CD4-positive, alpha-beta T cell treated with Interleukin-17A for 4 hours (primary cell): ENCODE measurements at places on chromosomes 11 and 22.

DNA sequence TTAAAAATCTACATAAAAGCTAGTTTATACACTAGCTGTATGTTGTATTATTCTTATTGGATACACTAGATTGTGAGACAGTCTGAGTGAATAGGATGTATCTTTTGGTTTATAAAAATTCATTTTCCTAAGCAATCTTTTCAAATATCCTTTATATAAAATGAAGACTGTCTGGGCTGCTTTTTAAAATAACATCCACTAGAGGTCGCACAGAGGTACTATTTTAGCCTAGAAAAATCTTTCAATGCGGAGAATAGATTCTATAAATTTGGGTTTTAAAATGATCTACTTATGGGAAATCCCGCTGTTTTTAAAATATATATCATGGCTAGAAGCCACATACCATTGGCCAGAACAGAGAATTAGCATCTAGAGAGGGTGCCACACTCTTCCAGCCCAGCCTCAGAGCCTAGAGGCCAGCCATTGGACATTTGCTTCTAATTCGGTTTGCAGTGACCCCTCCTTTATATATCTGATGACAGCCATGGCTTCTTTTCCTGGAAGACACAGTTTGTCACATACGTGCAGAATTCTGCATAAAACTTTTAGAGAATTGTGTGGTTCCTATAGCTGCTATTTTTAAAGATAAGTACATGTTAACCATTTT lies 7.3 kb downstream of the C11orf97 start:
- DNase-seq: peak; percentile 21

DNA sequence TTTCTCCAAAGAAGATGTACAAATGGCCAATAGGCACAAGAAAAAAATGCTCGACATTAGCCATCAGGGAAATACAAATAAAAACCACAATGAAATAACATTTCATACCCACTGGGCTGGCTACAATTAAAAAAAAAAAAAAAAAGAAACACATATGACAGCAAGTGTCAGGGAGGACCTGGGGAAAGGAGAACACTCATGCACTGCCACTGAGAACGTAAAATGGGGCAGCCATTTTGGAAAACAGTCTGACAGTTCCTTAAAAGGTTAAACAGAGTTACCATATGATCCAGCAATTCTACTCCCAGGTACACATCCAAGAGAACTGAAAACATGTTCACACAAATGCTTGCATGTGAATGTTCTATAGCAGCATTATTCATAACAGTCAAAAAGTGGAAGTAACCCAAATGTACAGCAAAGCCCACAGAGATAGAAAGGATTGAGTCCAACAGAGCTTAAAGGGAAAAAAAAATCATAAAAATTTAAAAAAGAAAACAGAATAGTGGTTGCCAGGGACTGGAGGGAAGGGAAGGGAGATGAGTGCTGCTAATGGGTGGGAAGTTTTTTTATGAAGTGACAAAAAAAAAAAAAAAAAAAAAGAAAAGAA lies 48.4 kb upstream of the CYP2D6 start:
- DNase-seq: no peak

- no peak for DNase-seq
Measured at GRCh38 chr11:5038341-5038740, 8.0 kb upstream of the OR52J3 start.

- peak; percentile 26 for DNase-seq
Measured at GRCh38 chr11:18393581-18394274, 635 bp upstream of the LDHA start.

DNA sequence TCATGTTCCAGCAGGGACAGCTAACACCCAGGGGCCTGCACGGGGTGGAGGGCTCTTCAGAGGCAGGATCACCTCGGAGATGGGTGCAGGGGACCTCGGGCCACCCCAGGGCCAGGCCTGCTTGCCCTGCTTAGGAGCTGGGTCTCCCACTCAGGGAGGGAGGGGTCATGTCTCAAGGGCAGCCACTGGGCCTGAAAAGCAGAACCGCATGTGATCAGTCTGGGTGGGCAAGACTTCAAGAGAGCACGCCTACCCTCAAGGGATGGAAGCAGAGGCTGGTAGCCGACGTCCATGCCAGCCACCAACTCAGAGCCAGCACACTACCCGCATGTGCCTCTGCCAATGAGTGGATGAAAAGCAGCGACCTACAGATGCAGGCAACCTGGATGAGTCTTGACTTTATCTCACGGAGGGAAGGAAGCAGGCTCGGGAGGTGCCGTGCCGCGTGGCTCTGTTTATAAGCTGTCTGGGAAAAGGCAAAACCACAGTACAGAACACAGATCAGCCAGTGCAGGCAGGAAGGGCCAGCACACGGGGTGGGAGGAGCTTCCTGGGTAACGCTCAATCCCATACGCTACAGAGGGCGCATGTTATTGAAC lies 16.0 kb downstream of the TBX1 start:
- peak; percentile 33 for DNase-seq

- no peak for DNase-seq
Measured at GRCh38 chr11:123796226-123796625, 9.9 kb downstream of the OR6M1 start.

- DNase-seq: no peak
Measured at GRCh38 chr22:18031695-18032454, 7.5 kb upstream of the MICAL3 start.

GRCh38 chr11:65383778-65384177 lies 1.3 kb upstream of the SLC25A45 start:
- no peak for DNase-seq

GRCh38 chr11:57779276-57779675 lies 17.7 kb downstream of the CTNND1 start:
- DNase-seq: no peak

- DNase-seq: no peak
Measured at GRCh38 chr22:21014726-21015465, at the start of gene P2RX6. Gene P2RX6 (plus strand): TSS chr22:21015165. CDS start chr22:21015175, 10 bp downstream.

GRCh38 chr11:86579406-86579731 lies 93.0 kb downstream of the ME3 start:
- no peak for DNase-seq

DNA sequence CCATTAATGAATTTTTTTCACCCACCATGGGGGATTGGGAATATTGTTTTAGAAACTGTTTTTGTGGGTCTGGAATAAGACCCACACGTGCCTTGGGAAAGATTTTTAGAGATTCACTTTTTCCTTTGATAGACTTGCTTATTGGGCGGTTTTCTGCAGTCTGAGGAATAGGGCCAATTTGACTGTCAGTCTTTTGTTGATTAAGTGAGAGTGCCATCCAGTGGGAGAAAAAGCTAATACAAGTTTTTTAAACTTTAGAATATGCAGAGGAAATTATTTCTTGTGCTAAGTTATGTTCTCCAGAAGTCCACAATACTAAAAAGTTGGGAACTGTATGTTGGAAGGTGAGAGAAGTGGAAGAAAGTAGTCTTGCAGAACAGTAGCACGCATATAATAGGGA lies 56.1 kb downstream of the PRMT3 start:
- DNase-seq: no peak

- DNase-seq: no peak
Measured at GRCh38 chr11:82462608-82463242, 270.9 kb downstream of the FAM181B start.

DNA sequence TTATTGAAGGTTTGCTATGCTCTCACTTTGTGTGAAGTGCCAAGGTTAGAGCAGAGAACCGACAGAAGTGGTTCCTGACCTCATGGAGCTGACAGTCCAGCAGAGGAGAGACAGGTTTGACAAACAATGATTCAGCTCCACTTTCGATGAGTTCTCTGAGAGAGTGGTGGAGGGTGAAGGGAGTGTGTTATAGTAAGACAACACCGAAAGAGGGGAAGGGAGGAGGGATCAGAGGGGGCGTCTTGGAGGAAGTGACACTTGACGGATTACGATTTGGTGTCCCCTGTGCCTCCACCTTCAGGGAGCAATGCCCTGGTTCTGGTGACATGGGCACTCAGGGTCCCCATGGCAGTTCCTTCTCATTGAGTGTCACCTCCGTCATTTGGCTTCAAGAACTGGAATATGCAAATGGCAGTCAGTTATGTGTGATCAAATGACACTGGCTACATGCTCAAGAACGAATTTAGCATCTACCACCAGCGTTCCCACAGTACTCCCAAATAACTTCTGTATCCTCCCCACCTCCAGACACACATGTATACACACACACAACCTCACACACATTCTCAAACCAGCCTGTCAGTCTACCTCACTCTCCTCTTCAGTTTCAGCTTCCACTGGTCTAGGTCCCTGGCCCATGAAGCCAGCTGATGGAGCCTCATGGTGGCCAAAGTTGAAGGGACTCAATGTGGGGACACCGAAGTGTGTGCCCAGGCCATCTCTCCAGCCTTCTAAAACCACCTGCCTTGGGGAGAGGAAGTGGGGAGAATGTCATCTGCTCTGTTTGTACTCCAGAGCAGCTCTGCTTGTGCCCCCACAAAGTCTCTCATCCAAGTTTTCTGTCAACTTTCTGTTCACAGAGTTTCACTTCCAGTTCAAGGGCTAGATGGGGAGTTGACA lies 31.4 kb upstream of the NUP160 start:
- DNase-seq: no peak

GRCh38 chr22:35467681-35468434 lies 67.9 kb downstream of the MCM5 start:
- DNase-seq: no peak

- no peak for DNase-seq
Measured at GRCh38 chr11:8329847-8330361, 66.2 kb upstream of the LMO1 start.

DNA sequence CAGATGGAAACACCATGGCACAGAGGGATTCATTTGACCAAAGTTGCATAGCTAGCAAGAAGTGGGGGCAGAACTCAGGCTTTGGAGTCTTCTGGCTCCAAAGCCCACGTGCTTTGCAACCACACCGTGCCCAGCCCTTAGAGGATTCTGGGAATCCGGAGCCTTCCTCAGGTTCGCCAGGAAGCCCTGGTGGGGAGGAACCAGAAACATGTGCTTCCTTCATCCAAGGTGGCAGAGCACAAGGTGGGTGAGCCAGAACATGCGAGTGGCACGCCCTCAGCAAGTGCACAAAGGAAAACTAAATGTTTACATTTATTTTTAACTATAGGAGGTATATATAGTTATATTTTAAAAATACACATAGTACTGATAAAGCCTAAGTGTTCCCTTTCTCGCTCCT lies 151.9 kb upstream of the NECTIN1 start:
- DNase-seq: no peak

DNA sequence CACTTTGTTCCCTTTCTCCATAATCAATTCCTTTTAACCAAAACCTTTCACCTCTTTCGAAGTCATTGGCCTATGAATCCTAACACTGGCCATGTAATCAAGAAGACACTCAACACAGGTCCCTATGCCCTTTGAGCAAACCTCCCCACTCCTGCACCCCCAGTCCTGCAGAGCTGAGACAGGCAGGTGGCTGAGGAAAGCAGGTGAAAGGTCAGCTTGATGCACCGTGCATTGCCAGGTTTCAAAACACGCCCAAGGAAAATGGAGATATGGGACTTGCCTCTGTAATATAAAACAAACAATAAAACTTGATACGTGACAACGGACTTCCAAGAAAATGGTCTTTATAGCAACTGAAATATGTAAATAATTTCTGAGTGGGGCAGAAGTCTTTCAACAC lies 10.6 kb downstream of the CPT1A start:
- DNase-seq: no peak

DNA sequence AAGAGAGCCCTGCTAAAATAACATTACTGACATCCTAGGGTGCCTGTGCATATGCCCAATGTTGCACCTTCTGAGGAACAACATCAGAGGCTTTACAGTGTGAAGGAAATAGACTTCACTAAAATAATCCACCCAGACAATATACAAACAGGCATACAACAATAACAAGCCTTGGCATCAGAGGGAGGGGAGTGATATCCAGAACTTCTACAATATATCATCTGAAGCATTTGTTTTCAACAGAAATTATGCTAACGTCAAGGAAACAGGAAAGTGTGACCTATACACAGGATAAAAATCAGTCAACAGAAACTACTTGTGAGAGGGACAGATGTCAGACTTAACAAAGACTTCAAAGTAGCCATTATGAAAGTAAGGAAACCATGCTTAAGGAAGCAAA lies 81.3 kb downstream of the CTNND1 start:
- DNase-seq: no peak

GRCh38 chr11:21398195-21398594 lies 728.8 kb downstream of the NELL1 start:
- DNase-seq: no peak

GRCh38 chr11:132080127-132080526 lies 709.7 kb downstream of the NTM start:
- no peak for DNase-seq

DNA sequence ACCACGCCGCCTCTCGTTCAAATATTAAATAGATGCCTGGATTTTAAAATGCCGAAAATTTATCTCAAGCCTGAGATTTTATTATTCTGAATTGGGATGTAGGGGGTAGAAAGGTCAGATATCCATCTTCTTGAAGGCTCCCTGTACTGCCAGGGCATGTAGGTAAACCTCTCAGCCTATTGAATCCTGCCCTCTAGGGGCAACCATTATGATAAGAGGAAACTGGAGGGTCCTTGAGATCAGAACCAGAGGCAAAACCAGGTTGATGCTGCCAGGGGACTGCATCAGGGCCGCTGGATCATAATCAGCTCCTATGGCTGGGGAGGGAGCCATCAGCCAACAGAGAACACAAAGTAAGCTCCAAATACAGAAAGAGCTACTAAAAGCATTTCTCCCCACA lies 92.4 kb downstream of the KCNC1 start:
- DNase-seq: no peak

DNA sequence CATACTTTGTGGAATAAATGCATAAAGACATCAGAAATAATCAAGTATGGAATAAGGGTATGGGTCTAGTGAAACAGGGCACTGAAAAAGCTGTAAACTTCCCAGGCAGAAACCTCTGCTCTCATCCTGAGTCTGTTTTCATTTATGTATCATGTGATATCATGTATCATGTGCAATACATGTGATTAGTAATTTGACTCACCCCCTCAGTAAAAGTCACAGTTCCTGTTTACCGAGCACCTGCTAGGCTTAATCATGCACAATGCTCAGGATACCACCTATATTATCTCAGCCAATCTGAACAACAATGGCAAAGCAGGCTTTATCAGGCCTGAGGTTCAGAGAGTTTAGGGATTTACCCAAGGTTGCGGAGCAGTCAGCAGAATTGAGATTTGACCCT lies 250.6 kb upstream of the TENM4 start:
- no peak for DNase-seq

GRCh38 chr11:18669219-18669596 lies 29.4 kb upstream of the TMEM86A start:
- peak; percentile 14 for DNase-seq

GRCh38 chr11:104846216-104846615 lies 52.0 kb downstream of the CASP12 start:
- DNase-seq: no peak
